ENCODE measurements at places on chromosomes 1 and 21. TPM values are rescaled to one million over a fixed set of nuclear protein-coding genes. Genes with fewer than 3 reads are reported as not detected.

DNA sequence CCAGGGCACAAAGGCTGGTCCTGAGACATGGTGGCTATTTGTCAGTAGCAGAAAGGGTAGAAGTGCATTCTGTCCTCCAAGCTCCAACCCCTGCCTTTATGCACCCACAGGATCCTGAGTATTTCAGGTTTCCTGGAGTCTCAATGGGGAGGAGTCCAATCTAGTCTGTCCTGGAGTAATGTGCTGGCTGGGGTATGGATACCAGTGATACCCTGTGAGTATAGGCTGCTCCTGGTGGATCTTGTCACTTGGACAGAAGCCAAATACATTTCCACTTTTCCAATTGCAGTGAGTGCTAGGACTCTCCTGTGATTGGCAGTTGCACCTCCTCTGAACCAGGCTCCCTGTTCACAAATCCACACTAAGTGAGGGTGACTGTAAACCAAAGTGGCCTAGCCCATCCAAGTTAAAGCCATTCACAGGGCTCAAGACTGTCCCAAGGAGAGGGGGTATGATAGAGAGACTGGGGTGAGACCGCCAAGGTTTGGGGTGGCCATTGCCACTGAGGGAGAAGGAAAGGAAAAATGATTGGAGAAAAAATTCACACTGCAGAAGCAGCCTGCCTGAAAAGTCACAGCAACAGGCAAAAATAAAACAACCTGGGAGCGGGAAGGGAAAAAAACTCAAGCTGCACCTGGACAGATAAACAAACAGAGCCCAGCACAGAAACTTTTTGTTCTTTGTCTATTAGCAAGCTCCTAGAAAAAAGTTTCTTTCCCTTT lies 163.4 kb upstream of the ETV3 start:
- DNase-seq, result no peak
- no peaks in the 10 kb centered on the region for H3K27me3 ChIP-seq
- no peak overlapping the region for H3K27ac ChIP-seq
- H3K4me3 ChIP-seq, result no peak overlapping the region
- H3K4me1 ChIP-seq, result no peaks in the 10 kb centered on the region

- no peaks in the 10 kb centered on the region for H3K36me3 ChIP-seq
- no peak overlapping the region for H3K27ac ChIP-seq
- no peaks in the 10 kb centered on the region for H3K4me1 ChIP-seq
- DNase-seq, result no peak
Measured at GRCh38 chr1:108117945-108118902, 81.9 kb downstream of the SLC25A24 start.

GRCh38 chr1:161119092-161119903 lies 1.4 kb downstream of the NIT1 start:
- H3K4me1 ChIP-seq, result peaks cover 35% of the 10 kb centered on the region
- H3K27me3 ChIP-seq, result no peaks in the 10 kb centered on the region
- peak; percentile 55 for DNase-seq
- peaks cover 48% of the 10 kb centered on the region for H3K36me3 ChIP-seq
- H3K4me3 ChIP-seq, result no peak overlapping the region

DNA sequence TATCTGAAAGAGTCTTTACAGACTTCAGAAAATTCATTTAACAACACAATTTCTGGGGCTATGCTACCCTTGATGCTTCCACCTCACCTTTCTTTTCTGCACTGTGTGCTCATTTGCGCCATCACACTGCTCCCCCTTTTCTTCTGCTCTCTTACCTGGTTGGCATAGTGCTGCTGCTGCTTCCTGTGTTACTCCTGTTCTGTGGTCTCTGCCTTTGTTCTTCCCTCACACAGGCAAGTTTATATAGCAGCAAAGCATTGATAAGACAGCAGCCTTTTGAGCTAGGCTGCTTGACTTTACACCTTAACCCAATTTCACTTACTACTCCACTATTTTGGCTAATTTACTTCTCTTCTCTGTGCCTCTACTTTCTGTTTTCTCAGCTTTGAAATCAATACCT lies 18.3 kb downstream of the SGIP1 start:
- DNase-seq, result no peak
- H3K27me3 ChIP-seq, result no peaks in the 10 kb centered on the region
- H3K4me3 ChIP-seq, result no peak overlapping the region
- no peaks in the 10 kb centered on the region for H3K36me3 ChIP-seq
- H3K4me1 ChIP-seq, result no peaks in the 10 kb centered on the region
- no peak overlapping the region for H3K27ac ChIP-seq

DNA sequence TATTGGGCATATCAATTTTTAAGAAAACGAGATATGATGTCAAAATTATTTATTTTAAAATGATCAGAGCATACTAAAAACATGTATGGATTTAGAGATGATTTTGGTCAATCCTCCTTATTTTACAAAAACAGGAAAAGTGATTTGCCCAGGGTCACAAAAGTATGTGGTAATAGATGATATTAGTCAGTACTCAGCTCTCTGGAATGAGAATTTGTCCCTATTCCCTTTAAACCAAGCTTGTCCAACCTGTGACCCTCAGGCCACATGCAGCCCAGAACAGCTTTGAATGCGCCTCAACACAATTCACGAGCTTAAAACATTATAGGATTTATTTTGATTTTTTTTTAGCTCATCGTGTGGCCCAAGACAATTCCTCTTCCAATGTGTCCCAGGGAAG lies 104.7 kb downstream of the AKT3 start:
- no peak overlapping the region for H3K4me3 ChIP-seq
- no peaks in the 10 kb centered on the region for H3K4me1 ChIP-seq
- no peak for DNase-seq
- no peaks in the 10 kb centered on the region for H3K27me3 ChIP-seq

GRCh38 chr1:6183520-6183989 lies 3.4 kb upstream of the CHD5 start:
- peaks cover 3% of the 10 kb centered on the region for H3K27me3 ChIP-seq
- no peaks in the 10 kb centered on the region for H3K4me1 ChIP-seq
- H3K27ac ChIP-seq, result no peak overlapping the region
- no peaks in the 10 kb centered on the region for H3K36me3 ChIP-seq
- no peak overlapping the region for H3K4me3 ChIP-seq

- H3K36me3 ChIP-seq, result no peaks in the 10 kb centered on the region
- H3K4me3 ChIP-seq, result no peak overlapping the region
- no peak overlapping the region for H3K27ac ChIP-seq
- H3K4me1 ChIP-seq, result no peaks in the 10 kb centered on the region
- no peaks in the 10 kb centered on the region for H3K27me3 ChIP-seq
- no peak for DNase-seq
Measured at GRCh38 chr1:83418558-83418957, 580.4 kb downstream of the TTLL7 start.

GRCh38 chr1:26824731-26825130 lies 1.8 kb upstream of the ZDHHC18 start:
- no peaks in the 10 kb centered on the region for H3K36me3 ChIP-seq
- H3K27ac ChIP-seq, result peak overlapping the region; percentile 98
- DNase-seq, result no peak
- H3K4me1 ChIP-seq, result peaks cover 40% of the 10 kb centered on the region

GRCh38 chr1:12448746-12449177 lies 169.2 kb downstream of the DHRS3 start:
- no peaks in the 10 kb centered on the region for H3K36me3 ChIP-seq
- no peak for DNase-seq
- peak overlapping the region; percentile 9 for H3K4me3 ChIP-seq
- no peaks in the 10 kb centered on the region for H3K27me3 ChIP-seq

DNA sequence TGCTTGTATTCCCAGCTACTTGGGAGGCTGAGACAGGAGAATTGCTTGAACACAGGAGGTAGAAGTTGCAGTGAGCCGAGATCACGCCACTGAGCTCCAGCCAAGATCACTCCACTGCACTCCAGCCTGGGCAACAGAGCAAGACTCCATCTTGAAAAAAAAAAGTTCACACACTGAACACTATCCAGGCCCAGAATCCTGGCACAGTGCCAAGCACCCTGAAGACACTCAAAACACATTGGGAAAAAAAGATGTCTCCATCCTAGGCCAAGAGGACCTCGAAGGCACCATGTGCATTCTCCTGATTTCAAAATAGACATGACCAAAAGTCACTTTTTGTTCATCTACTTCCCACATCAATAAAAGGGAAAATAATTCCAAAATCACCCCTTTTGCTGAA lies 38.7 kb downstream of the SLC9A1 start:
- H3K4me3 ChIP-seq, result no peak overlapping the region
- no peak for DNase-seq

DNA sequence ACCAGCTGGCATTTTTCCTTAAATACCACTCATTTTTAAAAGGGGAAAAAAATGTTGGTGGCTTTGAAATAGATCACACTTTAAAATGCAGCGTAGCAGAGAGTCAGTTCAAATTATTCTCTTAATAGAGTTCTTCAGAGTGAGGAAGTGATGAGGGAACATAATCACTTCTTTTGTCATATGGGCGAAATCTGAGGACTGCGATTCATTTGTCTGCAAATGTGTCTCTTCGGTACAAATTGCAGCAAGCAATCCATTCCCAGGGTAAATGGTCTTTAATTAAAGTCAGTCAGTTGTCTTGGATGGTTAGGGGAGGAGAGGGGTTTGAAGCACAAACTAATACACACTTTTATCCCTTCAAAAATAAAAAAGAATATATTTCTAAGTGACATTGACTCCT lies 86.0 kb upstream of the SELENON start:
- H3K27ac ChIP-seq, result no peak overlapping the region
- DNase-seq, result no peak
- no peak overlapping the region for H3K4me3 ChIP-seq
- H3K4me1 ChIP-seq, result peaks cover 8% of the 10 kb centered on the region
- peaks cover 6% of the 10 kb centered on the region for H3K36me3 ChIP-seq

DNA sequence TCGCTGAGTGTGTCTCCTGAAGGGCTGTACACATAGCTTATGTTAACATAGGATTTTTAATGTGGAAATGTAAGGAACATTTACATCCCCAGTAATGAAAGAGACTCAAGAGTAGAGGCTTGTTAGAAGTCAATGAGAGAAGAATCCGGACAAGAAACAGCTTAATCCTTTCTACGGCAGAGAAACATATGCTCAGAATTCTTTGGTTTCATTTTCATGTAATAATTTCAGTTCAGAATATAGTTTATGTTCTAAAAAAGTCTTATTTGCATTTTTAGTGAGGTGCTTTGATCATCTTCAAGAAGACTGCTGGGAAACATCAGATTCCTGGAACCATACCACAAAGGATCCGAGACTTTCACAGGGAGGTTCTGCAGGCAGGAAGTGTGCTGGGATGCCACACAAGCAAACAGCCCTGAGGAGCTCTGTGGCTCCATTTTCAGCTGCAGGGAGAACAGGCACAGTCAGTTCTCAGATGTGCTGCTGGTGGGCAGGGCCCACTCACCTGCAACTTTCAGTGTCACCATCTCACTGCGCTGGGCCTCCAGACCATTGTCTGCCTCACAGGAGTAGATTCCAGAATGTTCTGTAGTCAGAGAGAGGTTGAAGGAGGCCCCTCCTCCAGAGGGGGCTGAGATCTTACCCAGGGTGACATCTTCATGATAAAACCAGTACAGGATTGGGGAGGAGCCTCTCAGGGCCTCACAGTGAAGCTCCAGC lies 28.4 kb downstream of the FCRL5 start:
- H3K36me3 ChIP-seq, result no peaks in the 10 kb centered on the region
- H3K4me1 ChIP-seq, result no peaks in the 10 kb centered on the region
- no peak overlapping the region for H3K27ac ChIP-seq

DNA sequence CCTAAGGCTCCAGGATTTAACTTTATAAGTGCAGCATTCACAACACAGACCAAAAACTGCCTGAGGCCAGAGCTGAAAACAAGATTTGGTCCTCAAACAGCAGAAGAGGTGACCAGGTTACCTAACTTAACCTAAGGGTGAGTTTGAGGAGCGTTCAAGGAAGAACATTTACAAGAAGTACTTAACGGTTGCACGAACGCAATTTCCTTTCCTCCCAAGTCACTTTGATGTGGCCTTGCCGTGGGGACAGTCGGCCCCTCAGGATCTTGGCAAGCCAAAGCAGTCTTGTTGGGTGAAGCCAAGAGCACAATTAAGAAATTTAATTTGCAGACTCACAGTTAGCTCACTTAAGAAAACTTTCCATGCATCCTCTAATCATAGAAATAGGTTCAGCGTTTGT lies 202.6 kb upstream of the COA6 start:
- no peak overlapping the region for H3K27ac ChIP-seq
- H3K36me3 ChIP-seq, result no peaks in the 10 kb centered on the region
- H3K27me3 ChIP-seq, result no peaks in the 10 kb centered on the region
- no peak overlapping the region for H3K4me3 ChIP-seq

GRCh38 chr1:117707371-117707770 lies 101.5 kb downstream of the TENT5C start:
- no peak for DNase-seq
- H3K4me1 ChIP-seq, result no peaks in the 10 kb centered on the region
- H3K4me3 ChIP-seq, result no peak overlapping the region
- H3K27ac ChIP-seq, result no peak overlapping the region
- no peaks in the 10 kb centered on the region for H3K36me3 ChIP-seq

- H3K4me3 ChIP-seq, result no peak overlapping the region
- no peaks in the 10 kb centered on the region for H3K27me3 ChIP-seq
- H3K4me1 ChIP-seq, result no peaks in the 10 kb centered on the region
- H3K27ac ChIP-seq, result no peak overlapping the region
Measured at GRCh38 chr1:59422921-59423575, 126.2 kb downstream of the FGGY start.

GRCh38 chr1:78388275-78388674 lies 102.5 kb upstream of the PTGFR start:
- H3K27ac ChIP-seq, result no peak overlapping the region
- no peaks in the 10 kb centered on the region for H3K27me3 ChIP-seq
- no peak for DNase-seq
- H3K36me3 ChIP-seq, result no peaks in the 10 kb centered on the region
- H3K4me3 ChIP-seq, result no peak overlapping the region
- no peaks in the 10 kb centered on the region for H3K4me1 ChIP-seq

DNA sequence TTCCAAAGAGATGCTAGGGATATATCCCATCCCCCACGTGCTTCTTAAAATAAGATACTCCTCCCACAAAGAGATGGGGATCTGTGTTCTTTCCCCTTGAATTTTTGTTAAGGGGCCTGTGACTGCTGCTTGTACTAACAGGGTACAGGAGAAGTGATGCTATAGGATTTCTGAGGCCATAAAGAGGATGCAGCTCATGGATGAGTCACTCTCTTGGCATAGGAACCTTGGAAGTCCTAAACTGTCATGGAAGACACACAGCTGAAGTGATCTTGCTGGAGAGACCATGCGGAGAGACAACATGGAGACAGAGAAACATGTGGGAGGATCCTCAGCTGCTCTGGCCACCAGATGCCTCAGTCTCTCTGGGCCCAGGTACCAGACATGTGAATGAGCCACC lies 157.2 kb downstream of the S1PR1 start:
- no peaks in the 10 kb centered on the region for H3K4me1 ChIP-seq
- no peaks in the 10 kb centered on the region for H3K36me3 ChIP-seq
- no peaks in the 10 kb centered on the region for H3K27me3 ChIP-seq
- H3K27ac ChIP-seq, result no peak overlapping the region
- no peak for DNase-seq

- no peak overlapping the region for H3K27ac ChIP-seq
- H3K36me3 ChIP-seq, result peaks cover 13% of the 10 kb centered on the region
- H3K4me3 ChIP-seq, result no peak overlapping the region
- H3K4me1 ChIP-seq, result peaks cover 8% of the 10 kb centered on the region
Measured at GRCh38 chr1:93362237-93362636, 16.5 kb downstream of the DR1 start.

GRCh38 chr1:202621446-202621845 lies 88.8 kb downstream of the SYT2 start:
- H3K4me1 ChIP-seq, result peaks cover 10% of the 10 kb centered on the region
- H3K4me3 ChIP-seq, result no peak overlapping the region
- no peaks in the 10 kb centered on the region for H3K36me3 ChIP-seq

CELF3 gene
- total RNA-seq, result not detected

RNU1-2 gene
- total RNA-seq, result 2,907 TPM

HSD3B2 gene
- not detected for total RNA-seq

RHD gene
- not detected for total RNA-seq

TMEM222 gene
- total RNA-seq, result 27.0 TPM

SDC3 gene
- 0.32 TPM for total RNA-seq

TRMT1L gene
- total RNA-seq, result 23.9 TPM
